Stimulated activated CD8-positive, alpha-beta memory T cell treated with anti-CD3 and anti-CD28 coated beads, Interleukin-2, amount 100 ng/mL, for 1 hour (primary cell): ENCODE measurements at places on chromosomes 2 and 18.
A peak's percentile ranks its signal among the peaks of the same experiment; 100 is the strongest.

GRCh38 chr2:233449921-233450863 lies 95.9 kb downstream of the DGKD start:
- DNase-seq = no peak

DNA sequence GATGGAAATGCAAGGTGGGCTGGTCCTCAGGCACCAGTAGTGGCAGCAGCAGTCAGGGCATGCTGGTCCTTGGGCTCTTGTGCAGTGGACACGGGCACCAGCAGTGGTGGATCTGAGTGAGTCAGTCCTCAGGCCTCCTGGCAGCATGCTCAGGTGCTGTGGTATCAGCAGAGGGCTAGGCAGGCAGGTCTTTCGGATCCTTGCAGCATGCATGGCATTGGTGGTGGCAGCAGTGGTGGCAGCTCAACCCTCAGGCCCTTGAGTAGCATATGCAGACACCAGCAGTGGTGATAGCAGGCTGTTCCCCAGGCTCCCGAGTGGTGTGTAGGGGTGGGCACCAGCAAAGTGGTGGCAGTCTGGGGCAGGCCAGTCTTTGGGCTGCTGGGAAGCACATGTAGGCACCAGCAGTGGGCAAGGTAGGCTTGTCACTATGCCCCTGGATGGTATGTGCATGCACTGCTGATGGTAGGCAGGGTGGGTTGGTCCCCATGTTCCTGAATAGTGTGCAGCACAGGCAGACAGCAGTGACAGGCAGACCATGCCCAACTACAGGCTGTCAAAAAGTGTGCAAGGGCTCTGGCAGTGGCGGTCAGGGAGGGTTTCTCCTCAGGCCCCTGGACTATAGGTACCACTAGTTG lies 606.0 kb downstream of the ADCYAP1 start:
- no peak for DNase-seq

DNA sequence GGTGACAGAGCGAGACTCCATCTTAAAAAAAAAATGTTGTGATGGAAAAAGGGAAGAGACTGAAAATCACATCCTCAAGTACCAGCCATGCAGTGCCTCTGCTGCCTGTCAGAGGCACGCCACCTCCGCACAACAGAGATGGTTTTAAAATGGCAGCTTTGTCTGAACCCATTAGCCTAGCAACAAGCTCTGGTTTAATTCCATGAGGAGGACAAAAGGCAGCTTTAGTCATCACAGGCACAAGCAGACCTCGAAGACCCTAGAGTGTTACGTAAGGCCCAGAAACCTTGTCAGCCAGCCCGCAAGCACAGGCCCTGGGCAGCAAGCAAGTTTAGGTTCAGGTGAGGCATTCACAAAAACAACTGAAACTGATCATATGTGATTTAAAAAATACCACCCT lies 10.4 kb downstream of the LCT start:
- DNase-seq = no peak

GRCh38 chr2:95021023-95021416 lies 4.5 kb upstream of the MAL start:
- no peak for DNase-seq

DNA sequence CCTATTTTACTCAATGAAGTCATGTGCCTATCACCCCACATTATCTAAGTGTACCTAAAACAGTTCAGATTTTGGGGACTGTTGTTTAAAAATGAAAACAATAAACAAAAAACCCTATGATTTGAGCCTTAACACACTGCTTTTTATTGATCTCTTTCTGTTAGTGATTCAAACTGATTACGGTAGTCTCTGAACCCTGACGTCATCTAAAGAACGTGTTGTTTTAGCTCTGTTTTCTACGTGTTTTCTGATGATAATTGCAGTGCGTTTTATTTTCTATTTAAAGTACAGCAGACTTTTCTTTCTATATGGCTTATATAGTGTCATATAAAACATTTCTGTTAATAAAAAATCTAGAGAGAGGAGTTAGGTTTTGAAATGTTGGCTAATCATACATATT lies 93.9 kb upstream of the FAM237A start:
- DNase-seq = no peak

GRCh38 chr2:184875911-184876310 lies 277.6 kb downstream of the ZNF804A start:
- DNase-seq = no peak

GRCh38 chr2:142037066-142037465 lies 93.8 kb downstream of the LRP1B start:
- no peak for DNase-seq

- DNase-seq = no peak
These were observed 56.8 kb downstream of the SMAD2 start for GRCh38 chr18:47873625-47874024.

DNA sequence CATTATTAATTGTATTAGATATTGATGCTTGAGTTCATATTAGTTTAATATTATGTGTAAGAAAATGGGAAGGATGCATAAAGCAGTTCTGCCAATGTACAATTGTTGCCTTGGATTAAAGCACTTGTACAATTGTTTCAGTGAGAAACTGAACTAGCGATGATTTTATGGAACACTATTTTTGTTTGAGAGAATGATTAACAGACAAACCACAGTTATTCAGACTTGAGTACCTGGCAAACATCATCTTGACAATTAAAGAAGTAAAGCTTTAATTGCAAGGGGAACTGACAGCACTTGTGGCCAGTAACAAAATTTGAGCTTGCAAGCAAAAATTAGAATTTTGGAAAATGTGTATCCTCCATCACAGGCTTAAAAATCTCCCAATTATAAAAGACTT lies 214.3 kb downstream of the RIT2 start:
- DNase-seq = no peak

DNA sequence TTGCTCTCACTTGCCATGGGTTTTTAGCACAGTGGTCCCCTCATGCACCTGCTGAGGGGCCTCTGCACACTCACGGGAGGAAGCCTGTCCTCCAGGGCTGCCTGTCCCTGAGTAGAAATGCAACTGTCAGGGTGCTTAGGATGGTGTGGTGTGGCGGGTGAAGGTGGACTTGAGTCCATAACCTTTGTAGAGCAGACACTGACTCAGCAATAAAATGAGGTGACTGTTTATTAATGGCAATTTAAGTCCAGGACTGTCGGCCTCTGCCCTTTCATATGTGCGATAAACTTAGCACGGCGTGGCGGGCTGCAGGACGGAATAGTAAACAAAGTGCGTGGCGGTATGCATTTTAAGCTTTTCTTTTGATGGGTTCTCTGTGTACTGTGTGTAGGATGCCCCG lies 188.2 kb downstream of the LDLRAD4 start:
- no peak for DNase-seq

DNA sequence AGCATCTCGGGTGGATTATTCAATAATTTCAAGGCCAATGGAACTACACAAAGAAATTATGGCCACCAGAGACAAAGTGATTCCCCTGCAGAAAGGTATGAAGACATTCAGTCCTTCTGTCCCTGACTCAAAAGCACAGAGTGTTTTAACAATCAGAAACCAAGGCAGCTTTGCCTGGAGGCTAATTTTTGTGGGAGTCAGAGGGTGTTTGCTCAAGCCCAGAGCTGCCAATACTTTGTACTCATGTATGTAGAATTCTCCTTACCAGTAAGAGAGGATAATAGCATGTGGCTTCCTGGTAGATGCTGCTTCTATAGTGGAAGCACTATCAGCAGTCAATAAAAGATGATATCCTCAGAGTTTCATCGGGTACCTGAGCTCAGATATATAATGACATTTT lies 178.4 kb downstream of the KCNE4 start:
- no peak for DNase-seq

DNA sequence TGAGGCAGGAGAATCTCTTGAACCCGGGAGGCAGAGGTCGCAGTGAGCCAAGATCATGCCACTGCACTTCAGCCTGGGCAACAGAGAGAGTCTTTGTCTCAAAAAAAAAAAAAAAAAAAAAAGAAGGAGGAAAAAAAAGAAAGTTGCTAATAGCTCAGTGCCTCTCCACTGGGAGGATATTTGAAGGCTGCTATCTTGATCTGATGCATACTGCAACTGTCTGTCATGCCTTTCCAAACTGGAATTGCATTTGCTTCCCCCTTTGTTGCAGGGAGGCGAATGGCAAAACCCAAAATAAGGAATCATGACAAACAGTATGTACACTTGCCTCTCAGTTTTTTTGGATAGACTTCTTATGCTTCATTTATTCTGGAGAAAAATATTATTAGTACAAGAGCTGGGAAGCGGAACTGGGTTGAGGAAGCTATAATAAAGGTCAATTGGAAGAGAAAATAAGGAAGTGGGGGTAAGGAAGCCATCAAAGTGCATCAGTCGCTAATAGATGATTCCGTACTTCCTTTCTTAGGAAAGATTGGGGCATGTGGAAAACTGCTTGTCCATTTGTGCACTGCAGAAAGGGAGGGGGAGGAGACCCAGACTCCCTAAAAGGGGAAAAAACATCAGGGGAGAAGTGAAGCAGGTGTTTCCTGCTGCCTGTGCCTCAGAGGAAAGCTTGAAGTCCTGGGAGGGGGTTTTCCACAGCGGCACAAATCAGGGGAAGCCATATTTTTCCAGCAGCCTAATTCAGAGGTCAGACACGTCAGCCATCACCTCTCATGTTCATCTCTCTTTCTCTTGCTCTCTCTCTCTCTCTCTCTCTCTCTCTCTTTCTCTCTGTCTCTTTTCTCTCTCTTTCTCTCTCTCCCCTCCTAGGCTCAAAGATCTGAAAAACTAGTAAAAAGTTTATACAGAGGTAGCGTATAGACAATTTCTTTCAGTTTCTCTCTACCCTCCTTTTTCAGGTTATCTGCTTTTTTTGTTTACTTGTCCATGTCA lies 301.4 kb upstream of the TNP1 start:
- no peak for DNase-seq

- DNase-seq = no peak
These were observed 2.7 kb downstream of the MIB1 start for GRCh38 chr18:21743166-21743832.

DNA sequence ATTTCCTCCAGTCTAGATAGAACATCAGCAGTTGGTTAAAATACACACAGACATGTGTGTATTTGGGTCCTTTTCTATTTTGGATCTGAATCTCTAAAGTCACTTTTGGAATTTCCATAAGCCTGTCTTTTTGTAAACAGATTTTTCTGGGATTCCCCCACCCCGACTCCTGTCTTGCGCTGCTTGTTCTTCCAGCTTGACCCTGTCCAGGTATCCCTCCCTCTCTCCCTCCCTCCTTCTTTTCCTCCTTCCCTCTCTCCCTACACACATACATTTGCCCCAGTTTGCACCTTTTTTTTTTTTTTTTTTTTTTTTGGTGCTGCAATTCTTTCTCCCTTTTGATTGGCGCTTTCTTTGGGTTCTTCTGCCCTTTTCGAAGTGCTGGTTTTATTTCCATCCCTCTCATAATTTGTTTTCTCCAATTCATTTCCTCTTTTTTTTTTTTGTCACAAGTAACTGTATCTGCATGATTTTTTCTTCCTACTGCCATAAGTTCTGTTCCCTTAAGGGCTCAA lies 114.8 kb upstream of the SERTAD2 start:
- no peak for DNase-seq

- no peak for DNase-seq
These were observed 354.8 kb downstream of the INSIG2 start for GRCh38 chr2:118442996-118443553.

- no peak for DNase-seq
These were observed 44.3 kb downstream of the FN1 start for GRCh38 chr2:215391531-215391930.

GRCh38 chr2:71878626-71879508 lies 268.8 kb downstream of the CYP26B1 start:
- no peak for DNase-seq

DNA sequence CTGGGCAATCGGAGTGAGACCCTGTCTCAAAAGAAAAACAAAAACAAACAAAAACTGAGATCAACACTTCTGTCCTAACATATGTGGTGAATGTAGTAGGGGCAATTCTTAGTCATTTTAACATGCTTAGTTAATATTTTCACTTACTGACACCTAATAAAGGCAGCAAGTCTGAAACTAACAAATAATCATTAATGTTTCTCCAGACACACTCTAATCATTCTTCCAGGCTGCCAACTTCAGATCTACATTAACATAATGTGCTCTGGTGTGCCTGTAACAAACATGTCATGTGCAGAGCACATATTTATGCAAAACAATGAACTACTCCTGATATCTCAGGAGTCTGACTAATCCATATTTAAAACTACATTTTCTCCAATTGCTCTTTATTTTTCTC lies 6.0 kb downstream of the KRCC1 start:
- no peak for DNase-seq

- no peak for DNase-seq
These were observed 30.1 kb downstream of the RBKS start for GRCh38 chr2:27860111-27860510.

GRCh38 chr2:169590804-169591203 lies 6.7 kb downstream of the PPIG start:
- DNase-seq = no peak

DNA sequence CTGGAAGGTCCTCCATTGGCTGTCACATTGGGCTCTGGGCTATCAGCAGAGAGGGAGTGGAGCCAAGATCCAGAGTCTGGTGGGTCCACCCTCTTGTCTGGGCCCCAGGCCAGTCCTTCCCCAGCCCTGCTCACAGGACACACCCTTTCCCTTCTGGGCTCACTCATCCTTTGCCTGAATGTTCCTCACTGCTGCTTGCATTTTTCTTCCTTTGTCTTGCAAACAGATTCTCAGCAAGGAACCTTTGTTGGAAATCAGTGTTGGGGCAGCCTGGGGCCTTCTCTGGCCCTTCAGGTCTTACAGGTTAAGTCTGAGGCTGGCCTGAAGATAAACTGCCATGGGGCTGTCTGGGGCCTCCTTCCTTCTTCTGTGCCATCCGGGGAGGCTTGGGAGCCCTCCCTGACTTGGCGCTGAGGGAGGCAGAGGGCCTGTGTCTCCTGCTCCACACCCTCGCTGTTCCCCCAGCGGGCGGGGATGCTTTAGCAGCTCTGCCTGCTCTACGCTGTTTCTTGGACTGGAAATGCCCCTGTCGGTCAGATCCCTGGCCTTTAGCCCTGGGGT lies 11.5 kb upstream of the CELF4 start:
- no peak for DNase-seq

DNA sequence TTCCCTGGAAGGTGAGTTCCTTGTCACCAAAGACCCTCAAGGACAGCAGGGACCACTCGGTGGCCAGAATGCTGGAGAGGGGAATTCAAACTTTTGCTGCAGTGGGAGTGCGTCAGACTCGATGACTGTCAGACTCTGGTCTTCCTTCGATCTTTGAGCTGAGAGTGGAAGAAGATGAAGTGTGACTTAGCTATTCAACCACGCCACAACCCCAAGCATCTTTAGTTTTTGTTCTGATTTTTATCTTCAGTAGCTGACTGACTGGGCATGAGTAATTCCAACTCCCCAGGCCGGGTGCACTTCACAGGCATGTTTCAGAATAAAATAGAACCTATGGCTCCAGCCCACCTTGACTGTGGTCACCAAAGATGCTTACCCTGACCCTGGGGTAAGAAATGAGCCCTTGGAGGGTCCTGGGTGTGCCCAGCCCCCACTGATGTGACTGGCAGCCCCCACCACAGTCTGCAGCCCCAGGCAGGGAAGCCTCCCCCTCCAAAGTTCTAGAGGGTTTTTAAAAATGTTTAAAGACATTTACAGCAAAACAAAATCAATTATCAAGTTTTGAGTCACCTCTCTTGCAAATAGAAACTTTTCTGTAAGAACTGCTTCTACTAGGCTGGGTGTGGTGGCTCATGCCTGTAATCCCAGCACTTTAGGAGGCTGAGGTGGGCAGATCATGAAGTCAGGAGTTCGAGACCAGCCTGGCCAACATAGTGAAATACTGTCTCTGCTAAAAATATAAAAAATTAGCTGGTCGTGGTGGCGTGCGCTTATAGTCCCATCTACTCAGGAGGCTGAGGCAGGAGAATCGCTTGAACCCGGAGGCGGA lies 24.9 kb upstream of the YWHAQ start:
- peak; percentile 9 for DNase-seq
